ENCODE measurements at places on chromosomes 5 and 9.

DNA sequence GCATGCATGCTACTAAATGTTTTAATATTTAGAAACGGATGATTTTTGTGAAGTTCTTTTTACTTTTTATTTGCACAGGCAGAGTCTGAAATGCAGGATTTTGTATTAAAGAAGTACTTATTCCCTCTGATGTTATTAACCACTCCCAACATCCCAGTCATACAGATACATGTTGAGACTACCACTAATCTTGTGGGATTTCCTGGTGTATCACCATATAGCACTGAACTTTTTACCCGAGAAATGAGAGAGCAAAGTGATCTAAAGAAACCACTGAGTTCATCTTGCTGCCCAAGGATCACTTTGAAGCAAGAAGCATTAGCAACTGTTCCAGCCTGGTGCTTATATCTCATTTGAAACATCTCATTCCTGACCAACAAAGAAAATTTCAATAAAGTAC is 443.8 kb downstream of the BNC2 start:
- DNase-seq, result no peak

GRCh38 chr5:124590686-124591085 is 155.8 kb downstream of the ZNF608 start:
- no peak for DNase-seq

DNA sequence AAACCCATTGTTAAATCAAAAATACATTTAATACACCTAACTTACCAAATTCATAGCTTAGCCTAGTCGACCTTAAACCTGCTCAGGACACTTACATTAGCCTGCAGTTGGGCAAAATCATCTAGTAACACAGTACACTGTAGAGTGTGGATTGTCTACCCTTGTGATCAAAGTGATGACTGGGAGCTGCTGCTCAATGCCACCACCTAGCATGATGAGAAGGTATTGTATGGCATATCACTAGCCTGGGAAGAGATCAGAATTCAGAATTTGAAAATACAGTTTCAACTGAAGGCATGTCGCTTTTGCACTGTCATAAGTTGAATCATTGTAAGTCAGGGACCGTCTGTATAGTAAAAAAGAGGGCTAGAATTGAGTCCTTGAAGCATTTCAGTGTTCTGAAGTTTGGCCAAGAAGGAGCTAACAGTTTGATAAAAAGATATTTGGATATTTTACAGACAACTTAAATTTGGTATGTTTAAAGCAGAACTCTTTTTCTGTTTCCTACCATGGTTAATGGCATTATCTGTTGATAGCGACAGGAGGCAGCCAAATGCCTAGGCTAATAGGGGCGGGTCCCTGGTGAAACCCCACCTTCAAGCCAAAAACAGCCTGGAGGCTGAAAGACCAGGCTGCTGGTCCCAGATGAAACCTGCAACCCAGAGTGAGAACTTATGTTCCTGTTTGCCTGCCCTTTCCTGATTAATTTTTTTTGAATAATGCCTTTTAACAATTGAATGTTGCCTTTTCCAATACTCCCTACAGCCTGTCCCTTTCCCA is 23.0 kb downstream of the SMIM15 start:
- no peak for DNase-seq

- no peak for DNase-seq
Measured at GRCh38 chr9:95102572-95102971, 214.9 kb downstream of the FANCC start.

DNA sequence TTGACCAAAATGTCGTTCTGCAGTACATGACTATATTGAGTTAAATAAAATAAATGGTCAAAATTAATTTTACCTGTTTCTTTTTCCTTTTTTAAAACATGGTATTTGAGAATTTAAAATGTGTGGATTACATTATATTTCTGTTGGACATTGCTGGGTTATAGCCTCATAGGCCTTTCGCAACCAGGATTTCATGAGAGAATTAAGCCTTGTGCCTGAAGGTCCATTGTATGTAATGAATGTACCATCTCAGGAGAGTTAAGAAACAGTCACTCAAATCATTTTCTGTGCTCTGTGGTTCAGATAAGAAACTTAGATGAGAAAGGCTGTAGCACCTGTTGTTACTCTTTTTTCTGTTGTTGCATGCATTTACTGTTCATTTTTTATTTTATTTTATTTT is 103.5 kb downstream of the ANGPTL2 start:
- no peak for DNase-seq

Data from stimulated activated CD8-positive, alpha-beta memory T cell treated with anti-CD3 and anti-CD28 coated beads, Interleukin-2, amount 100 ng/mL, for 48 hours (primary cell).